ENCODE measurements at places on chromosomes 4 and X. TPM values are rescaled to one million over a fixed set of nuclear protein-coding genes. Genes with fewer than 3 reads are reported as not detected.

The FAM9C gene
- total RNA-seq = not detected

DNA sequence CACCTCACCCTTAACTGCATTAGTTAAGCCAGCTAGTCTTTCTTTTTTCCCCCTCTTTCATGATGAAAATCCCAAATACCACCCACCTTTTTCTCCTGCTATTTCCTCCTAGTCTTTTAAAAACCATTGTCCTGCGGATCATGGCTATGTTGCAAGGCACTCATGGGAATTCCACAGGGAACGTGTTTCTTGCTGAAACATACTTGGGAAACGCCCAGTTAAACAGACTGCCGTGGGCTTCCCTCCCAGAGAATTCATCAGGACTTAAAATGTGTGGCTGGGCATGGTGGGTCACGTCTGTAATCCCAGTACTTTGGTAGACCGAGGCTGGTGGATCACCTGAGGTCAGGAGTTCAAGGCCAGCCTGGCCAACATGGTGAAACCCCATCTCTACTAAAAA lies 32.2 kb downstream of the XG start:
- peak; percentile 29 for DNase-seq

GRCh38 chrX:1336331-1336943 lies at the start of gene IL3RA:
TSS of gene IL3RA (plus strand) at chrX:1336785. CDS start at chrX:1341766, 4,981 bp downstream.
- no peak for DNase-seq

DNA sequence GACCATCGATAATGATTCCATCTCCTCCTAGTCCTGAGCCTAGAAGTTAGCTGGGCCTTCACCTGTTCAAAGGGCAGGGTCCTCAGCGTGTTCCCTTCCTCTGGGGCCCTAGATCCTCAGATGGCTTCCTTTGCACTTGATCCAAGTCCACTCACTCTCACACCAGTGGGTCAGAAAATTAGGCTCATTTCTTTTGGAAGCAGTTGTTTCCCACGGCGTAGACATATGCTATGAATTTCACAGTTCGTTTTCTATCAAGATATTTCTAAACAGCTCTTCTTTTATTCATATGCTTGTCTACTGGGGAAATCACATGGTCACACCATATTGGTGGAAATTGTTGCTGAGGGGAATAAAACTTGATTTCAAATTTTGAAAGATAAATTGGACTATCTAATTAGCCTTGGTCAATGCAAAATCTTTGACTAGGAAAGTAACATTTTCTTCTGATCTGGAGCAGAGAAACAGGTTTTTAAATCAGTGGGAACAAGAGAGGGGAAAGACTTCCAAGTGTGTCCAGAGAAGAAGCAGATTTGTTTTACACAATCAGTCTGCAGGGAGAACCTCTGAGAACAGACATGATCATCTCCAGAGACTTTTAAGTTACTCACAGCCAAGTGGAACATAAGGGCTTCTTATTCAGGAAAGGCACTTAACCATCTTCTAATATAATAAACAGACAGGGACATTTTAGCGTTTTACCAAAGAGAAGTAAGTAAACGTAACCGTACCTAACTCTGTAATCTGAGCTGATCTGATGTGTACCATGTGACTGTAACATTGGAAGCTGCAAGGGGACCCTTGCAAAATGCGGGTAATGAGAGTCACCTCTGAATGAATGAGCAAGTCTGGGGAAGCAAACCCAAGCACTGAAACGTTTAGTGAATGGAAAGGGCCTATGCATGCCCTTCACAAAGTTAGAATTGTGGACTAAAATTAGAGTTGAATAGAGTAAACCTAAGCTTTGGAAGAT lies 455.7 kb upstream of the FAT1 start:
- DNase-seq = no peak

DNA sequence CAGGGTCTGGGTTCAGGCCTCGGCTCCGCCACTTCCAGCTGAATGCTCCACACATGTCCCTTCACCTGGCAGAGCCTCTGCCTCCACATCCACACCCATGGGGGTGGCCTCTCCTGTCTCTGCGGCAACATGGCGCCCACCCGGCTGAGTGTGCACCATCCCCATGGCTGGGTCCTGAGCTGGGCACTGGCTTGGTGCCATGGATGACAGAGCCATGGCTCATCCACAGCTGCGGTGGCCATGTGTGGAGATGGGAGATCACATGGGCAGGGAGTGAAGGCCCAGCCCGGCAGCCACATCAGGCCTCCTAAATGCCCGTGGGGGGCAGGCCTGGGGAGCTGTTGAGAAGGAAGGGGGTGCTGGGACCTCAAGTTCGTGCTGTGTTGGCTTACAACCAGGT lies 213.7 kb downstream of the AFAP1 start:
- no peak for DNase-seq

DNA sequence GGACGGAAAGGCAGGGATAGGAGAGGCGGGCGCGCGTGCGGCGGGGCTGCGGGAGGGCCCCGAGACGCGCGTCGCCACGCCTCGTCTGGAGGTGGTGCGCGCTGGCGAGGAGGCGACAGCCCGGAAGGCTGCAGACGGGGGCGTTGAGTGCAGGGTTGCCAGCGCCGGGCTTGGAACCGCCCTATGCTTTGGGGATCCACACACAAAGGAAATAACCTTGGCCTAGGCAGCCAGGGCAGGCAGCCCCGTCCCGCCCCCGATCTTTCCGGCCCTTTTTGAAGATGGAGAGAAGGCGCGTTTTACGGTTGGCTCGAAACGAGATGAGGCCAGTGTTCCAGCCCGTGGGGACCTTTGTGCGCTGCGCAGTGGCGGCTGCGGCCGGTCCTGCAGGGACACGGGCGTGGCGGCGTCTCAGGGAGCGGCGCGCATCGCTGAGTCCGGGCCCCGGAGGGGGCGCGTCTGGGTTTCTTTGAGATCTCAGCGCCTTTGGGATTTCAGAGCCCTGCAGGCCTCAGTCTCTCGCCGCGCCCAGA lies 50.8 kb upstream of the TRIM2 start:
- DNase-seq = peak; percentile 53

- no peak for DNase-seq
These were observed 5.8 kb downstream of the HMGB2 start for GRCh38 chr4:173328236-173328901.

- DNase-seq = no peak
These were observed 12.8 kb upstream of the AFP start for GRCh38 chr4:73423184-73423583.

The STARD8 gene
- total RNA-seq = 15.2 TPM

DNA sequence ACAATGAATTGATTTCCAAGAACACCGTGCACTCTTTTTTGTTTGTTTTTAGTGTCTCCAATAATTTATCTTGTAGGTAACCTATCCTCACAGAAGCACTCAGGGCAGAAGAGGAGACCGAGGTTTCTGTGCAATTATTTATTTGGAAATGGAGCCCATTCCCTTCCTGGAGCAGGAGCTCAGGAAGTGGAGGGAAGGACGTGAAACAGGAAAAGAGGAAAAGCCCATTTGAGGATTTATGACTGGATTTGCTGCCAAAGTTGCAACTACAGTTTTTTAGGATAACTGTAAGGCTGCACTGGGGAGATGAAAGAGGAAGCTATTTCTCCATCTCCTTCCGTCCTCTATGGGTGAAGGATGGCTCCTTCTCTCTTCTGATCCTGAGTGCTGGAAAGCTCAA lies 31.7 kb upstream of the MXRA5 start:
- no peak for DNase-seq

- no peak for DNase-seq
These were observed 11.0 kb downstream of the ARHGAP36 start for GRCh38 chrX:131068945-131069719.

The ARX gene
- total RNA-seq = not detected

Data from left cardiac atrium (tissue), 4 donors.